Placental pericyte (primary cell): ENCODE measurements at places on chromosomes 6 and 20. TPM values are rescaled to one million over a fixed set of nuclear protein-coding genes. Genes with fewer than 3 reads are reported as not detected.

The SLC32A1 gene
- total RNA-seq, result not detected in 2 replicates

The SIRPB2 gene
- not detected in 2 replicates for total RNA-seq

The ANKRD66 gene
- not detected in 2 replicates for total RNA-seq

The NOTCH4 gene
- 0.44 and 1.1 TPM in 2 replicates for total RNA-seq

The TRIM10 gene
- not detected in 2 replicates for total RNA-seq

The PPP1R3G gene
- 0.66 and 1.0 TPM in 2 replicates for total RNA-seq
